ENCODE measurements at places on chromosomes 12 and 14.

DNA sequence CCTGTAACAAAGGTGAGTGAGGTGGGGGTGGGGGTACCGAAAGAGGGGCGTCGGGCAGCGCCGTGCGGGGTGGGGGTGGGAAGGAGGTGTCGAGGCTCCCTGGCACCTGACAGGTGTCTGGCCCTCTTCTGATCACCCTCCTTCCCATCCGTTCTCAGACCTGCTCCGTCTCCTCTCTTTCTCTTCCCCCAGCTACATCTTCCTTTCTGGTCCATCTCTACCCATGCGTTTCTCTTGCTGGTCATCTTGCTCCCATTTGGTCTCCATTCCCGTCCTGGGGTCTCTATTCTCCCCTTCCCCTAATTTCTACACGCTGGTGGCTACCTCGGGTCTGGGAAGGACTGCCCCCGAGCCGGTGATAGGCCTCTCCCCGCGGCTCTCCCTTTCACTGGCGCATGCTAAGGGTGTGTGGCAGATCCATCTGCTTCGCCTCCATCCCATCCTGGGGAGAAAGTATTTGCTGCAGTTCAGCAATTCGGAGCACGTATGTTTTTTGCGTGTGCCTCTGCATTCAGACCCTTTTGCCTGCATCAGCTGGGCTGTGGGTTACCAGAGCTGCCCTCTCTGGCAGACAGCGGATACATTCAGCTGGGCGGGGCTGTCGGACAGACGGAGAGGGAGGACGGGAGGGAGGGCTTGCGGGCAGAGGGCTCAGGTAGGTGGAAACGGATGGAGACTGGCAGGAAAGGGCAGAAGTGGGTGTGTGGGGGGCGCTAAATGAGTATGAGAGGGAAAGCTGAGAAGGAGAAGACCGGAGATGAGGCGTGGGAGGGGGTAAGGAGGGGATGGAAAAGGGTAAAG is 730 bp downstream of the CLSTN3 start:
- no peaks in the 10 kb centered on the region for H3K36me3 ChIP-seq
- peaks cover 24% of the 10 kb centered on the region for H3K4me1 ChIP-seq
- H3K27me3 ChIP-seq: peaks cover 20% of the 10 kb centered on the region
- H3K27ac ChIP-seq: peak overlapping the region; percentile 66
- peak; percentile 64 for DNase-seq

GRCh38 chr12:115980339-115980738 is 297.2 kb downstream of the MED13L start:
- H3K4me3 ChIP-seq: no peak overlapping the region
- no peak for DNase-seq
- no peaks in the 10 kb centered on the region for H3K4me1 ChIP-seq
- H3K36me3 ChIP-seq: peaks cover 35% of the 10 kb centered on the region
- no peaks in the 10 kb centered on the region for H3K27me3 ChIP-seq

GRCh38 chr12:25675808-25676207 is 122.7 kb upstream of the LMNTD1 start:
- H3K4me3 ChIP-seq: no peak overlapping the region
- H3K27ac ChIP-seq: no peak overlapping the region
- no peaks in the 10 kb centered on the region for H3K36me3 ChIP-seq
- no peak for DNase-seq
- no peaks in the 10 kb centered on the region for H3K27me3 ChIP-seq
- no peaks in the 10 kb centered on the region for H3K4me1 ChIP-seq

DNA sequence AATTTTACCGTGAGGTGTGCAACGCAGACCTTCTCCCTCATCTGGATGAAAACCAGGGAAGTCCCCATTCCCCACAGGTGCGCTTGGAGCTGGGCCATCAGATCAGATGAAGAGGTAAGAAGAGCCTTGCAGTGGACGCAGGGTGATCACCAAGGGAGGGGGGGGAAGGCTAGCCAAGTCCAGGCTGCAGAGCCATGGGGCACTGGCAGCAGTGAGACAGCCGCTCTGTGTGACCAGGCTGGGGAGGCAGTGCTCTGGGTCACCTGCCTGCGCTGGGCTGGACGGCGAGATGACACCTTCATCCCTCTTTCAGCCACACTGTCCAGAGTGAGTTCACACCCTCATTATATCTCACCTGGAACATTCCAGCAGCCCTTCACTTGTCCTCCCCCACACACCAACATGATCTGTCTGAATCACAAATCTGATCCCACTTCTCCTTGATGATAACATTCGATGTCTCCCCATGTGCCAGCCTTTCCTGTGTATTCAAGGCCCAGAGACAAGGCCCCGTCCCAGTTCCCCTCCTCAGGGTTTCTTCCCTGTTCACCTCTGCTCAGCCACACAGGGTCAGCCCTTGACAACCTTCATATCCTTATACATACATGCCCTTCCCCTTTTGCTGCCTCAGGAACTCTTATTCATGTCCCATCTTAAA is 65.9 kb upstream of the VASH1 start:
- DNase-seq: no peak
- no peak overlapping the region for H3K27ac ChIP-seq
- H3K4me3 ChIP-seq: no peak overlapping the region
- no peaks in the 10 kb centered on the region for H3K27me3 ChIP-seq

- peaks cover 38% of the 10 kb centered on the region for H3K4me1 ChIP-seq
- H3K36me3 ChIP-seq: no peaks in the 10 kb centered on the region
- H3K4me3 ChIP-seq: no peak overlapping the region
- peak overlapping the region; percentile 91 for H3K27ac ChIP-seq
These were observed 1.2 kb upstream of the COX14 start for GRCh38 chr12:50110762-50111351.

DNA sequence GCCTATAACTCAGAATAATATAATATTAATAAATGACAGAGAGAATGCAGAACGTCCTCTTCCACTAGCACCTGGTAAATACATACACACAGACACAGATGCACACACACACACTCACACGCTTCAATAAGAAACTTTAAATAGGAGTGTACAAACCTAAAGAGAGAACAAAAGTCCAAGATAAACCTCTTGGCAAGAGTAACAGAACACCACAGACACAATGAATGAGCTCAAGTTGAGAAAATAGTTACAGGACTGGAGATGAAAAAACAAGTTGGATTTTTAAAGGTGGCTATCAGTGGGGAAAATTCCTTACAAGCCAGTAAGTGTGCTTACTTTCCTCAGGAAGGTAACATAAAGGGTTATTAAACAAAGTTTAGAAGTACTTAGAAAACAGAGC is 35.2 kb downstream of the CRY1 start:
- no peaks in the 10 kb centered on the region for H3K27me3 ChIP-seq
- no peak overlapping the region for H3K27ac ChIP-seq
- no peaks in the 10 kb centered on the region for H3K36me3 ChIP-seq
- no peaks in the 10 kb centered on the region for H3K4me1 ChIP-seq

- DNase-seq: no peak
- no peaks in the 10 kb centered on the region for H3K36me3 ChIP-seq
- H3K4me1 ChIP-seq: no peaks in the 10 kb centered on the region
- H3K27ac ChIP-seq: no peak overlapping the region
- H3K27me3 ChIP-seq: no peaks in the 10 kb centered on the region
- no peak overlapping the region for H3K4me3 ChIP-seq
These were observed 83.5 kb downstream of the PTPRR start for GRCh38 chr12:70837026-70837425.

DNA sequence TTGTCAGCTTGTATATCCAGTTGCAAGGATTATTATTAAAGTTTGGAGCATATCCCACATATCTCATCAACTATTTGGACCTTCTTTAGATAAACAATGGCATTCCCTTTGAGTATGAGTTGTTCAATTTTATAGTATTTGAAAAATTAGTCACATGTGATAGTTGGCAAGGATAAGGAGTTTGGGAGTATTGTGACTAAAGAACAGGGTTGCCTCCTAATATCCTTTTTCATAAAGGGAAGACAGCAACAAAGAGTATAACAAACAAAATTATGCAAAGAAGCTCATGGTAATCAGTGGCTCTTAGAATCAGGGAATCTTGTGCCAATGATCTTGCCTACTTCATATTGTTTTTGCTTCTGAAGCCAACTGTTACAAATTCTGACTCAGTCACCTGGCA is 31.2 kb upstream of the KCNH5 start:
- H3K36me3 ChIP-seq: no peaks in the 10 kb centered on the region
- H3K4me1 ChIP-seq: no peaks in the 10 kb centered on the region
- no peaks in the 10 kb centered on the region for H3K27me3 ChIP-seq
- H3K4me3 ChIP-seq: no peak overlapping the region
- DNase-seq: no peak

GRCh38 chr14:67943947-67944346 is 124.4 kb downstream of the RAD51B start:
- H3K36me3 ChIP-seq: no peaks in the 10 kb centered on the region
- peak overlapping the region; percentile 79 for H3K27ac ChIP-seq
- H3K4me3 ChIP-seq: no peak overlapping the region
- DNase-seq: peak; percentile 75
- H3K4me1 ChIP-seq: peaks cover 32% of the 10 kb centered on the region

DNA sequence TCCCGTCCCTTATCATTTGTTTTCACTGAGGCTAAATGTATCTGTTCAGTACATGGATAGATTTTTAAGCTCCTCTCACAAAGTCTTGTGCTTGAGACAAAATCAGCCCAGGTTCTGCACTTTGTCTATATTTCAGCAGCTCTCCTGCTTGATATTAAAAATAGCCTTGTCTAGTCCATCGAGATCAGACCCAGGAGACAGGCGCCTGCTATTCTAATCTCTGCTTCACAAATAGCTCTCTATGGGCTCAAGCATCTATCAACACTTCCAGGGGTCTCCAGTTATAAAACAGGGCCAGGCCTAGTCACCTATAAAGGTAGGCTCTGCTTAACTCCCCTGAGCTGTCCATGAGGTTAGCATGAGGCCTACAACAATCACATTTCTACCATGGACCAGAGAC is 62.5 kb downstream of the ZFP36L1 start:
- DNase-seq: no peak
- no peaks in the 10 kb centered on the region for H3K36me3 ChIP-seq
- H3K4me1 ChIP-seq: peaks cover 9% of the 10 kb centered on the region
- H3K4me3 ChIP-seq: no peak overlapping the region
- peak overlapping the region; percentile 19 for H3K27ac ChIP-seq

DNA sequence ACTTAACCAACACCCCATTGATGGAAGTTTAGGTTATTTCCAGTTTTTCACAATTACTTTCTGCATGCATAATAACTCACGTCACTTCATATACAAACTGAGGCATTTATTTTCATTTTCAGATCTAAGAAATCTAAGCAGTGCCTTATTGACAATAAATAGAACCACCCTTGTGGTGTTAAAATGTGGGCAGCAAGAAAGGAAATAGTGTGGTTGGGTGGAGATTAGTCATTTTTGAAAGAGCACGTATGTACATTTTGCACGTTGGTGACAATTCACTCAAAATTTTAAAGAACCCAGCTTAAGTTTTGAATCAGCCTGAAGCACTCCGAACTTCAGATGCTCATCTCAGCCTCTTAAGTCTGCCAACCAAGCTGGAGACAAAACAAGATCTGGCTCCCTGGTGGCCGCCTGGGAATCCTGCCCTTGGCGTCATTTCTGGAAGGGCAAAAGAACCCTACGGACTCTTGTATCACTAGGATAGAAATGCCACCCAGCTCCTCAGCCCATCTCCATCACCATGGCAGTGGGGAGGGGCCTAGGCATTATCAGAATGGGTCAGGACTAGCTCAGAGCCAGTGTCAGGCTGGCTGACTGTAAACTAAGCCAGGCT is 89.5 kb upstream of the BCL2L14 start:
- no peak overlapping the region for H3K4me3 ChIP-seq
- H3K27ac ChIP-seq: no peak overlapping the region
- H3K27me3 ChIP-seq: no peaks in the 10 kb centered on the region

GRCh38 chr12:52010692-52011601 is 4.2 kb downstream of the TAMALIN start:
- no peaks in the 10 kb centered on the region for H3K36me3 ChIP-seq
- no peak for DNase-seq
- peaks cover 40% of the 10 kb centered on the region for H3K27me3 ChIP-seq
- H3K27ac ChIP-seq: peak overlapping the region; percentile 81

GRCh38 chr14:81565441-81566290 is 32.0 kb upstream of the SEL1L start:
- DNase-seq: no peak
- H3K4me1 ChIP-seq: no peaks in the 10 kb centered on the region
- no peaks in the 10 kb centered on the region for H3K36me3 ChIP-seq
- H3K4me3 ChIP-seq: no peak overlapping the region
- H3K27me3 ChIP-seq: no peaks in the 10 kb centered on the region

GRCh38 chr12:124175704-124176103 is 119.2 kb upstream of the RFLNA start:
- no peaks in the 10 kb centered on the region for H3K4me1 ChIP-seq
- no peak overlapping the region for H3K27ac ChIP-seq
- H3K36me3 ChIP-seq: no peaks in the 10 kb centered on the region
- no peaks in the 10 kb centered on the region for H3K27me3 ChIP-seq

- H3K27me3 ChIP-seq: no peaks in the 10 kb centered on the region
- no peak for DNase-seq
- H3K36me3 ChIP-seq: no peaks in the 10 kb centered on the region
These were observed 871.4 kb downstream of the C12orf50 start for GRCh38 chr12:87157791-87158190.

- no peaks in the 10 kb centered on the region for H3K27me3 ChIP-seq
- H3K4me3 ChIP-seq: no peak overlapping the region
- DNase-seq: no peak
- H3K36me3 ChIP-seq: no peaks in the 10 kb centered on the region
These were observed 878 bp downstream of the TMEM119 start for GRCh38 chr12:108596854-108597558.

DNA sequence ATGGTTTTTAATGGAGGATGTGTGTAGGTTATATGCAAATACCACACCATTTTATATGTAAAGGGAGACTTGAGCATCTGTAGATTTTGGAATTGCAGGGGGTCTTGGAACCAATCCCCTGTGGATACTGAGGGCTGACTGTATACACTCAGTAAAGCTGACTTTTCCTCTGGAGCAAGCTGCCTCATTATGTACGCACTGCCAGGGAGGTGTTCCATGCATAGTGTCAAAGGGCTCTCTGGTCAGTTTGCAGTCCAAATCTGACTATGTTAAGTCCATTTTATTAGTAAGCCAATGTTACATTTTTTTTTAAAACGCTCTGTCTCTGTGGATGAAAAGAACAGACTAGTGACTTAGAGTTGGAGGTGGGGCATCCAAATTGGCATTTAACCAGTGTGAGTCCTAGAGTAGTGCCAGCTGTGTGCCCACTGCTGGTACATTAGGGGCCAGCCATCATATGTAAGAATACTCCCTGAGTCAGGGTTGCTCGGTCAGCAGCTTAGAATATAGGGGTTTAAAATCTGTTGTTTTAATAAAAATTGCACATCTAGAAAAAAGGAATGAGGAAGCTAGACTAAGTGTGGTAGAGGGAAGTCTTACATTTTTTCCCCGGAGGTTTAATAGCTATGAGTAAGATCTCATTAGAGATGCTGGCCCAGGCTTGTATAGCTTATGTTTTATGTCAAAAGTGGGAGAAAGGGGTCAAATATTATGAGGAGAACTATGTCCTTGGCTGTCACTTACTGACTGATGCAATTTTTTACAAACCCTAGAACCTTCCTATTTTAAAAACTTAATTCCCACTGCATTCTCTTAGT is 87.0 kb downstream of the TESC start:
- H3K36me3 ChIP-seq: no peaks in the 10 kb centered on the region
- no peak for DNase-seq
- H3K27me3 ChIP-seq: no peaks in the 10 kb centered on the region
- H3K4me1 ChIP-seq: no peaks in the 10 kb centered on the region

GRCh38 chr14:92768795-92769194 is 20.4 kb upstream of the LGMN start:
- no peaks in the 10 kb centered on the region for H3K36me3 ChIP-seq
- no peaks in the 10 kb centered on the region for H3K27me3 ChIP-seq
- no peak for DNase-seq
- H3K27ac ChIP-seq: peak overlapping the region; percentile 40
- H3K4me1 ChIP-seq: peaks cover 5% of the 10 kb centered on the region

GRCh38 chr12:85029456-85029855 is 6.6 kb downstream of the TSPAN19 start:
- H3K27me3 ChIP-seq: no peaks in the 10 kb centered on the region
- H3K27ac ChIP-seq: no peak overlapping the region
- H3K36me3 ChIP-seq: no peaks in the 10 kb centered on the region
- no peak overlapping the region for H3K4me3 ChIP-seq
- no peak for DNase-seq
